ENCODE measurements at places on chromosomes 6 and 20. TPM values are rescaled to one million over a fixed set of nuclear protein-coding genes. Genes with fewer than 3 reads are reported as not detected.

GLP1R gene
- not detected for total RNA-seq

TRIM10 gene
- total RNA-seq = not detected

ANKRD66 gene
- total RNA-seq = not detected

CST1 gene
- not detected for total RNA-seq

GJA10 gene
- not detected for total RNA-seq

ADGRF4 gene
- not detected for total RNA-seq

DDO gene
- 7.1 TPM for total RNA-seq

FAM184A gene
- total RNA-seq = 15.4 TPM

GID8 gene
- 27.4 TPM for total RNA-seq

SLC22A3 gene
- total RNA-seq = 30.6 TPM

E2F1 gene
- total RNA-seq = 2.4 TPM

All from upper lobe of right lung (tissue), 1 donor.